ENCODE measurements at places on chromosomes 12 and 14.
A peak's percentile ranks its signal among the peaks of the same experiment; 100 is the strongest.

GRCh38 chr12:52183971-52184370 is 7.8 kb downstream of the KRT80 start:
- DNase-seq, result no peak

GRCh38 chr12:92109613-92110012 is 36.0 kb downstream of the BTG1 start:
- DNase-seq, result no peak

GRCh38 chr12:104132351-104132956 is 5.6 kb downstream of the NFYB start:
- no peak for DNase-seq

DNA sequence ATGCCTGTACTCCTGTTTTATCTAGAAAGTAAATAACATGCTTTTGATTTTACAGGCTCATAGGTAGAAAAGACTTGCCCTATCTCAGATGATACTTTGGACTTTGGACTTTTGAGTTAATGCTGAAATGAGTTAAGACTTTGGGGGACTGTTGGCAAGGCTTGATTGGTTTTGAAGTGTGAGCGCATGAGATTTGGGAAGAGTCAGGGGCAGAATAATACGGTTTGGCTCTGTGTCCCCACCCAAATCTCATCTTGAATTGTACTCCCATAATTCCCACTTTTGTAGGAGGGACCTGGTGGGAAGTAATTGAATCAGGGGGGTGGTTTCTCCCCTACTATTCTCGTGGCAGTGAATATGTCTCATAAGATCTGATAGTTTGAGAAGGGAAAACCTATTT is 156.2 kb upstream of the GZMB start:
- no peak for DNase-seq

DNA sequence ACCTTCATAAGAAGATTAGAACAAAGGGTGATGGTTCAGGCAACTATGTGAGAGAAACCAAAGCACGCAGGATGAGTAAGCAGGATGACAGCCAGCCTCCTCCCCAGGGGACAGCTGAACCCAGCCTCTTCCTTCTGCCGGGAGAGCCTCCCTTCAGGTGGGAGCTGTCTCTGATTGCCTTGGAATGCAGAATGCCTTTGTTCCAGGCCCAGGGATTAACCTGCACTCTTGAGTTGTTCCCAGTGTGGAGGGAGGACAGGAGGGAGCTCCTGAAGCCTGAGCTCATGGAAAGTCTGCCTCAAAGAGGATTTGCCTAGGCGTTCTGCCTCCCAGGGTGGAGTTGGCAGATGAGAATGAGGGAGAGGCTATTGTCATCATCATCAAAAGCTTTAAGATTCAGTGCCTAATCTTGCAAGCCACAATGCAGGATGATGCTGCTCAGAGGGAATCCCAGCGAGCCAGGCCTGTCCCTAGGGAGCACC is 3.6 kb upstream of the KRT6A start:
- no peak for DNase-seq

GRCh38 chr12:21910657-21911056 is 30.6 kb downstream of the ABCC9 start:
- no peak for DNase-seq

DNA sequence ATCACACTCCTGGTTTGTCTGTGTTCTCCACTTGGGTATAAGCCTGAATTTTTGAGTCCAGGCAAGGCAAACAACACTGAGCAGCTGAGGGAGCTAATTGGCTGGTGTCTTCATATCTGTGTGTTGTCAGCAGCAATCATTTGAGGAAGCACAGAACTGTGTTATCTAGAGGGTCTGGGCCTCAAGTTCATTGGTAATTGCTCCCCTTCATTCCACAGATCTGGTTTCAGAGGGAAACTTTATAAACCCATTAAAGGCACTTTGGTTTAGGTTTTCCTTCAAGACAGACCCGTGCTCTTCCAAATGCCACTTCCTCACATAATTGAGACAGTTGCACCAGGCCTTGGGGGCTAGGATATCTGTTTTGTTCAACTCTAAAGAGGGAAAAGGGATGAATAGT is 5.6 kb downstream of the DACT1 start:
- DNase-seq, result no peak

DNA sequence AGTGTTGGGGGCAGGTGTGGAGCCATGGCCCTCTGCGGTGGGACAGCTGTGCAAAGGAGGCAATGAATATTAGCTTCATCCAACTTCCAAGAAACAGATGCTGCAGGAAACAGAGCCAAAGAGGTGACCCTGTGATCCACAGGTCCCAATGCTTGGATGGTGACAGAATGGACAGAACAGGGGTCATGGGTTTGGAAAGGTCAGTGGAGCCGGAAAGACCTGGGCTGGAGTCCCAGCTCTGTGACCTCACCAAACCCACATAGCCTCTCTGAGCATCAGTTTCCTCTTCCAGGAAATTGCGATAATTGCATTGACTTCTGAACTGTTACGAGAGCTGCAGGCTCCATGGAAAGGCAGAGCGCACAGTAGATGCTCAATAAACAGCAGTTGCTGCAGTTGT is 110.2 kb upstream of the GSC start:
- DNase-seq, result no peak

- DNase-seq, result no peak
Measured at GRCh38 chr14:98957211-98958047, 314.6 kb downstream of the BCL11B start.

DNA sequence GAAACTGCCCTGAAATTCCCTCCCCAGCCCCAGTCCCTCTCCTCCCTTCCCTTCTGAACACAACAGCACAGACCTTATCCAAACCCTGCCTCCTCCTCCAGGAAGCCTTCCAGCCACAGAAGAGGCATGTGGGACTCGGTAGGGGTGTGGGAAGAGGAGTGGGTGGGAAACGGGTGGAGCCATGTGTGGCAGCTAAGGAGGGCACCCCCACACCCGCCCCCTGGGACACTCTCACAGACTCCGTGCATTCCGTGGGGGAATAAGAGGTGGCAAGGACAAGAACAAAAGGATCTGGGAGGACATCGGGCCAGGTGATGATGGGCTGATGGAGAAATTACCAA is 24.4 kb downstream of the SLC6A12 start:
- no peak for DNase-seq

DNA sequence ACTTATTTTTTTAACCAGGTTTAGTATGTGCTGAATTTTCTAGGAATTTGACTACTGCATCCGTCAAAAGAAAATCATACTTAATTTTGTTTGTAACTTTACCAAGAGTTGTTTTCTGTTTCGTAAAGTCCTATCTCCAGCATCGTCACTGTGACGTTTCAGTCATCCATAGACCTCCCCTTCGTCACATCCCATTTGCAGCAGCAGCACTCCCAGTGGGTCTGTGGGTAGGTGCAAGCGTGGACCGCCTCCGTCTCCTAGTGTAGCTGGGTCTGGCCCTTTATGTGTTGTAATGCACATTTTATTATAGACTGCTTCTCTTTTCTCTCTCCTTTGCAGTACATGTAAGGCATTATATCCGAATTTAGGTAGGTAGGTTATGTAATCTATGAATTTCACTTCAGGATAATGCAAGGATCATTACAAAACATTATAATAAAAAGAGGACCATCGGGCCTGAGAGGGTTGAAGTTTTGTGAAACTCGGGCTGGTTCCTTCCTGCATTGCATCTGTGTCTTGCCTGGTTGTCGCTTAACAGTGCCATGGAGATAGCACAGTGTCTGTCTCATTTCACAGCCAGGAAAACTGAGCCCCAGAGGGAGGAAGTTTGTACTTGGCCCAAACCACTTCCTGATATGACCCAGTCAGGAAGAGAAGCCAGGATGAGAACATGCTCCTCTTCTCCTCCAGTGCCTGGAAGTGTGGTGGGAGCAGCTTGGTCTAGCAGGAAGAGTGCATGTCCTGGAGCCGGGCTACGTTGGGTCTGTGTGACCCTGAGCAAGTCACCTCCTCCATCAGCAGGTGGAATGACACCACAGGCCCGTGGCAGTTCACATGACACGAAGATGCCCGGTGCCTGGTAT is 41.3 kb downstream of the EVL start:
- DNase-seq, result no peak

DNA sequence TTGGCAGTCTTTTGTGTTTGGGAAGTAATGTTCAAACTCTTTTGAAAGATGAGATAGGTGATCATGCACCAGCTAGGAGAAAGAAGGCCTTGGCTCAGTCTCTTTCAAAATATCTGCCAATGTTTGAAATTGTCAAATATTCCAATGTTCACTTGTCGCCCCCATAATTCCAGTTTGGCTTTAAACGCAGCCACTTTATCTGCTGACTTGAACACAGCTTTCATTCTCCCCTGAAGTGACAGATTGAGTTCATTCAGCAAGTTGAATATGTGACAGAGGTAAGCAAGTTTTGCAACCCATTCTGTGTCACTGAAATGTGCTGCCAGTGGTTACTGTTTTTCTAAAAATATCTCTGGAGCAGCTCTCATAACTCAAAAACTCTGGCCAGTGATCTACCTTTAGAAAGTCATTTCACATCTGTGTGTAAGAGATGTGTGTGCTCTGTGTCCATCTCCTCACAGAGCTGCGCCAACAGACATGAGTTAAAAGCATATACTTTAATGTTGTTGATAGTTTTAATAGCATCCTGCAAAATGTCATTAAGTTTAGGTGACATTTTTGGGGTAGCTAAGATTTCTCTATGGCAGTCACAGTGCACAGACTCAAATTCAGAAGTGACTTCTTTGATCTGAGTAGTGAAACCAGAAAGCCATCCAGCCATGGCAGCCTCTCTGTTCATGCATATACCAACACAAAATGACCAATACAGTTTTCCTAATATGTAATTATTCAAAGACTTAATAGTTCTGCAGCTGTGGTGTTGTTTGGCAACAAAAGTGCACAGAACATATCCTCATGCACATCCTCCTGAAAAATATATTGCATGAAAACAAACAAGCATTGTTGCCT is 614.3 kb upstream of the MIS18BP1 start:
- DNase-seq, result no peak

DNA sequence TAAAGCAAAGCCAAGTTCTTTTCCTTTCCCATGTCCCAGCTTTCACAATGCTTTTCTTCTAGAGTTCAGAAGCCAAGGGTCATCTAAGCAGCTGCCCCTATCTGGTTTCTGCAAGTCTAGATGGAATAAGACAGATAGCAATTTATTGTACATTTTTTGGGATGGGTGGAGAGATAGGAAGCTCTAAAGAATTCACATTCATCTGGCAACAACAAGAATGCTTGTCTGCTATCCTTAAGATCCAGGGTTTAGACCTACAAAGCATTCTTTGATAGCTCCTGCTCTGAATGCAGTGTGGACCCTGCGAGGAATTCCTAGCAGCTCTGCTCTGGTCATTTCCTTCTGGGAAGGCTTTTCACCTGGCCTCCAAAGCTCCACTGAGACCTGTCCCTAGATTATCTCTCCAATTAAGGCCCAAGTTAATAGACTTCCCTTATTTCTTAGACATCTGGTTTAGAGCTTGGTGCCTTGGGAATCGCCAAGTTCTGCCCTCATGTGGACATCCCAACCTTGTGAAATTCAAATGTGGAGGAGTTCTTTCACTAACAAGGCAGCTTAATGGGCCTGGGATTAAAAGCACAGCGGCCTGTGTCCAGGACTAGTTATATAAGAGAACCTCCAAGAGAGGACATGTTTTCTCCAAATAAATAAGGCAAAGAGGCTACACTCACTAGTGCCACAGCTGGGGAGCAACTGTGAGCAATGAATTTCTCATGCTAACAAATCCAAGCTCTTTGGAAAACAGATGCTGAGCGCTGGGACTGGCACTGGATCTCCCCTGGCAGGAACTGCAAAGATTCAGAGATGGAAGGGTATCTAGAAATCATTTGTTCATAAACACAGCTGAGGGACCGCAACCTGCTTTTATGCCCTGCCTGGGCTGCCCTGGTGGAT is 384.5 kb upstream of the DDHD1 start:
- no peak for DNase-seq

DNA sequence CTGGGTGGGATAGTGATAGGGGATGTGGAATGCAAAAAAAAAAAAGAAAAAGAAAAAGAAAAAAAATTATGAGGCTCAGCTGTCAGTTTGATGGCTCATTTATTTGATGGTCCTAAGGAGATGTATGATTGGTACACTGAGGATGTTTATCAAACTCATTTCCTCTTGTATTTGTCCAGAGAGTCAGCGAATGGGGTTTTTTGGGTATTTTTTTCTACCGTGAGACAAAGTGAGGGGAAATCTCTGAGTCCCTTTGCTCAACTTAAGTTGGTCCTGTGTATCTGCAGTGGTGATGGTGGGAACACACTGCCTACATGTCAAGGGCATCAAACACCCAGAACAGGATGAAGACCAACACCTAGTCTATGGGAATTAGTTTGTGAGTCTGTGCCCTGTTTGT is 176.9 kb upstream of the HIF1A start:
- no peak for DNase-seq

GRCh38 chr14:103808403-103809001 is 38.9 kb downstream of the PPP1R13B start:
- peak; percentile 47 for DNase-seq

DNA sequence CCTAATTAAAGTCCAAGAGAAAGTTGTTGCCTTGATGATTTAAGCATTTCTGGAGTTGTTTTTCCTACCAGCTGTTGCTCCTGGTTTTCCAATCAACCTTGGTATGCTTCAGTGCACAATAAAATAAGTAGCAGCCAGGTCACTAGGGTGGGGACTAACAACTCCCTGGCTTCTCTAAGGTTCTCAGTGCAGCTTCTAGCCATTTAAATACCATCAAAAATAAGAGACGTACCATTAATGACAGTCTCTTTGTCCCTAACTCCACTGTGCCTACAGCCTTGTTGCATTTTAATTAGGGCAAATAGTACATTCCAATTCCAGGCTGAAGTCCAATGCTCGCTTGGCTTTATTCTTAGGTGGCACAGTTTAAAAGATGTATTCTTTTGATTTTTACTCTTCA is 11.8 kb downstream of the STON2 start:
- DNase-seq, result no peak

- no peak for DNase-seq
Measured at GRCh38 chr12:64900540-64900939, 76.1 kb downstream of the TBC1D30 start.

GRCh38 chr12:92030618-92031017 is 115.0 kb downstream of the BTG1 start:
- no peak for DNase-seq

- no peak for DNase-seq
Measured at GRCh38 chr12:79402606-79403005, 288.2 kb downstream of the PAWR start.

- no peak for DNase-seq
Measured at GRCh38 chr14:55432628-55433027, 7.8 kb downstream of the TBPL2 start.

GRCh38 chr14:103512701-103513611 is 9.7 kb downstream of the CKB start:
- no peak for DNase-seq

DNA sequence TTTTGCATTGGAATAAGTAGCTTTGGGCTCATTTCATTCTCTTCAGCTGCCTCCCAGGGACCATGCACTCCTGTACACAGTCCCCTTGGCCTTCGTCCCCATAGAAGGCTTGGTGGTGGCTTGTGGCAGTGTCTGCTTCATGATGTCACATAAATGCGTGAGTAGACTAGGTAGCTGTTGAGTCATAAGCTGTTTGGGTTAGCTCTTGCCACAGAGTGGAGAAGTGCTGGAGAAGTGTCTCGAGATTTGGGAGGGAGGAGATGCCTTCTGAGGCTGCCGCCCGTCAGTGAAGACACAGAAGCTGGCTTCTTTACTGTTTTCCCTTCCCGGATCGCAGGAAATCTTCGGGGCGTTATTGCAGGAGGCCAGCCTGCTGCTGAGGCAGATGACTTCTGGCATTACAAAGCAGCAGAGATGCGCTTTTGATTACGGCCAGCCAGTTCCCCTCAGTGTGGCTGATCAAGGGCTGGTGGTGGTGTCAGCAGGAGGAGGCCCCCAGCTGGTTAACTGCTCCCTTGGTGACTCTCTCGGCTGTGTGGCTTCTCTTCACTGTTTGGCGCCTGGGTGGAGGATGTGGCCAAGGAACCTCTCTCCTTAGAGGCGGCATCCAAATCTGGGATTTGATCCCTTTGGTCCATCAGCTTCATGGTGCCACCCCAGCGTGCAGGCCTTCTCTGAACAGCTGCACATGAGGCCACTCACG is 67.6 kb downstream of the AACS start:
- DNase-seq, result no peak

All from stimulated activated CD8-positive, alpha-beta memory T cell treated with anti-CD3 and anti-CD28 coated beads, Interleukin-15, amount 100 ng/mL, for 1 hour (primary cell).